Brain pericyte (primary cell): ENCODE measurements at places on chromosomes 12 and 14.

GRCh38 chr12:78290606-78291345, 460.1 kb downstream of the NAV3 start:
- DNase-seq, result peak; percentile 25

- DNase-seq, result no peak
Measured at GRCh38 chr14:34212172-34212929, 249.7 kb downstream of the SPTSSA start.

DNA sequence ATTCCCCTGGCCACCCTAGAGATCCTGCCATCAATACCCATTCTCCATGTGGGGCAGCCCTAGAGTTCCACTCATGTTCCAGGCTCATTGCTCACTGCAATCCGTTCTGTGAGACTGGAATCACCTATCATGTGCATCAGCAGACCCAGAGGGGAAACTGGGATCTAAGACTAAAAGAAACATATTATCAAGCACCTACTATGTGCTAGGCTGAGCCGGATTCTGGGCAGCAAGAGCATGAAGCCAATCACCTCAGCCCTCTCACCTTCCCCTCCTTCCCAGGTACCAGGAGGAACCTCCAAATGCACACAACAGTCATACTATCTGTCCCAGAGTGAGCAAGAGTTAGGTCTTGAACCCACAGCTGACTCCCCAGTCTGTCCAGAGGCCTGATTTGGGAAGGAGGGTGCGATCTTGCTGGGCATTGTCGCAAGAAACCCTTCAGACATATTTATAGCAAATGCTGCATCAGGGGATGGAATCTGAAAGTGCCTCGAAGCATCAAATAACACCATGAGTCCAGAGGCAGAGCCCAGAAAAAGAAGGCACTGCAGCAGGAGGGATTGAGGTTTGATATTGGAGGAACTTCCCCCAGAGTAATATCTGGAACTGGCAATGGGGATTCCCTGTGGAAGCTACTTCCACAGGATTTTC, 6.7 kb upstream of the CACNB3 start:
- no peak for DNase-seq

GRCh38 chr12:12927211-12928079, 24.5 kb downstream of the GPRC5D start:
- no peak for DNase-seq

DNA sequence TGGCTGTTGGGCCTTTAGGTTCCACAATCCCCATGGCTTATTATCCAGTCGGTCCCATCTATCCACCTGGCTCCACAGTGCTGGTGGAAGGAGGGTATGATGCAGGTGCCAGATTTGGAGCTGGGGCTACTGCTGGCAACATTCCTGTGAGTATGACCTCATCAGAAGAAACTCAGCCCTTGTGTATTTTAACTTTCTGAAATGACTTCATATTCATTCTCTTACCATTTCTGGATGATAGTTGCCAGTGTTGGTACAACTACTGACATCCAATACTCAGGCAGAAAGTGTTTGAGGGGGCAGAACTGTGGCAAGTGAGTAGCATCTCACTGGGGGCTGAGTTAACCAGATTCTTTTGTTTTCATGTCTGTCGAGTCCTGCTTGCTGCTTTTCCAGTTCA, 2.3 kb downstream of the DAZAP2 start:
- no peak for DNase-seq

DNA sequence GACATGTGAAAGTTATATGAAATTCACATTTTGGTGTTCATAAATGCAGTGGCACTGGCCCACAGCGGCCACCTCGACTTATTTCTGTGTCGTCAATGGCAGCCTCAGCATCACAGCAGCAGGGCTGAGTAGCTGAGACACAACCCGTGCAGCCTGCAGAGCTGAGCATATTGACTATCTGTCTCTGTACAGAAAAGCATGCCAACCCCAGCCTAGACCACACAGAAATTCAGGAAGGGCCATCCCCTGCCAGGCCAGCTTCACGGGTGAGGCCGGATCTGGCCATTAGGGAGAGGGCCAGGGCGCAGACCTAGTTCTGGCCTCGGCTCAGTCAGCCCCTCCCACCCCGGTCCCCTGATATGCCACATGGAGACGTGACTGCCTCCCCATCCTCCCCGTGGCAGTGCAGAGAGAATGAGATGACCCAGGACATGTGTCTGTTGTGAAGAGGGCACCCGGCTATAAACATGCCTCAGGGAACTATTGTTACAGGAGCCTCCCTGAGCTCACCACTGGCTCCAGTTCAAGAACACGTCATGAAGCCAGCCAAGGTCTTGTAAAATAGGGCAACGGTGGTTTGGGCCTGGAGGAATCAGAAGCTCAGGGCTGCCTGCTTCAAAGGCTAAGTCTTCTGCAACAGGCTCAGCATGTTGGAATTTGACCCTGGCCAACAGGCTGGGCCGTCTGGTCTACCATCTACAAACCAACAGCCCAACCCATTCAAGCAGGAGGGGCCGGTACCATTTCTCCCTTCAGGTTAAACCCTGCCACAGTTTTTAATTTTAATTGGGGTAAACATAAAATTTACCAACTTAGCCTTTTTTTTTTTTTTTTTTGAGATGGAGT, 25.5 kb downstream of the SCARB1 start:
- peak; percentile 88 for DNase-seq

- no peak for DNase-seq
Measured at GRCh38 chr12:8455727-8456360, at the start of gene CLEC6A. CLEC6A (plus strand) TSS chr12:8455962; CDS start chr12:8456112, 150 bp downstream.

DNA sequence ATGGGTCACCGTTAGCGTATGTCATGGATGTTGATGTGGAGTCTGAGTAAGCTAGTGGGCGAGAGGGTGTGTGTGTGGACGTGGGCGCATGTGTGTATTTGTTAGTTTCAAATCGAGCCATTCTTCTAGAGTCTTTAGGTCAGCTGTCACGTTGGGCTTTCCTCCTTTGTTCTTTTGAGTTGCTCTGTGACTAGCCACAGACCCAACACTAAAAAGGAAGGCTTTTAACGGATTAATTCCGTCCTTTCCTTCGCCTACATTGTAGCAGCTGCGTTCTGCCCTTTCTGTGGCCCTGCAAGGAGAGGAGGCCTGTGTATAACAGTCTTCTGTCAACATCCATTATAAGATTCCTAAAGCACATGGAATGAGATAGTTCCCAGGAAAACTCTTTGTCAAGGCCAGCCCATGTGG, 117.2 kb upstream of the DNM1L start:
- no peak for DNase-seq

GRCh38 chr12:14402697-14403096, 37.2 kb downstream of the ATF7IP start:
- no peak for DNase-seq

- DNase-seq, result no peak
Measured at GRCh38 chr12:96501133-96501761, 11.9 kb downstream of the CFAP54 start.

GRCh38 chr12:54173066-54173726, 15.6 kb downstream of the SMUG1 start:
- no peak for DNase-seq

DNA sequence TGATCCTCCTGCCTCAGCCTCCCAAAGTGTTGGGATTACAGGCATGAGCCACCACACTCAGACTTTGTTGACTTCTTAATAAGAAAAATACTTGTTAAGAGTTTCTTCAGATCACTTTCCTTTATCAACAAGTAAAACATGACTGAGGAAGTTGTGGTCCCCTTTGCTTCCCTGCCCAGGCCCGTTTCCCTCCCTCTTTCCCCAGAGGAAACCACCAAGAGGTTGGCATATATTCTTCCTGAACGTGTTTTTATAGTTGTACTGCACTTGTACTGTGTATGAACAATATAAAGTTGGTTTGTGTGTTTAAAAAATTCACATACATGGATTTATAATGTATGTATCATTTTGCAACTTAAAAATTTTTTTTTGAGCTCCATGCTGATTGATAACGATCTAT, 28.4 kb downstream of the PTPN11 start:
- no peak for DNase-seq
